ENCODE measurements at places on chromosomes 11 and 22.

DNA sequence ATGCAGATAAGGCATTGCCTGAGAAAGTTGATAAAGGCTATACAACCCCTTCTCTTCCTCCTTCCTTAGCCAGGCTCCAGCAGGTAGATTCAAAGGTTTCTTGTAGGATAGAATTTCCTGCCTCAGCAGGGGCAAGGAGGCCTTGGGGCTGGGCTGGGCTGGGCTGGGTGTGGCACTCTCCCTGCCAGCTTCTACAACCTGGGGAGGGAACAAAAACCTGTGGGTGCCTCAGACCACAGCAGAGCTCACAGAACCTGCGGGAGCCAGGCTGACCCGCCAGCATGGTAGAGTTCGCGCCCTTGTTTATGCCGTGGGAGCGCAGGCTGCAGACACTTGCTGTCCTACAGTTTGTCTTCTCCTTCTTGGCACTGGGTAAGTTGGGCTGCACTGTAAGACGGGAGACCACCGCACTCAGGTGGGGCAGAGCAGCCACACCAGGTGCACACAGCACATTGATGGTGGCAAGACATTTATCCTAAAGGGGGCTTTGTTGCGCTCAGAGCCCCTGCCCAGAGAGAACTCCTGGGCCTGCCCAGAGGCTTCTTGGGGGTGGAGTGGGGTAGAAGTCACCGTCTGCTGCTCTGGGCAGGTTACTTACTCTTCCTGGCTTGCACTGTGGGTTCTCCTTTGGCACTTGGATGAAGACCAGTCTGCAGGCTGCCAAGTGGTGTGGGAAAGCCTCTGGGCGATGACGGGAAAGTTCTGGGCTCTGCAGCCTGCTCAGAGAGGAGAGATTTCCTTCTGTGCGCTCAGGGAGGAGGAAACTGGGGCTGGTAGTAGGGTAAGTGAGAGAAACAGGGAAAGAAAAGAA lies at the start of gene MOGAT2:
TSS of gene MOGAT2 (plus strand) at position 231 of the 811 bp plus-strand sequence. CDS start at position 282, 51 bp downstream.
- no peak for DNase-seq

- no peak for DNase-seq
These were observed 16.3 kb downstream of the TRMU start for GRCh38 chr22:46351767-46352166.

DNA sequence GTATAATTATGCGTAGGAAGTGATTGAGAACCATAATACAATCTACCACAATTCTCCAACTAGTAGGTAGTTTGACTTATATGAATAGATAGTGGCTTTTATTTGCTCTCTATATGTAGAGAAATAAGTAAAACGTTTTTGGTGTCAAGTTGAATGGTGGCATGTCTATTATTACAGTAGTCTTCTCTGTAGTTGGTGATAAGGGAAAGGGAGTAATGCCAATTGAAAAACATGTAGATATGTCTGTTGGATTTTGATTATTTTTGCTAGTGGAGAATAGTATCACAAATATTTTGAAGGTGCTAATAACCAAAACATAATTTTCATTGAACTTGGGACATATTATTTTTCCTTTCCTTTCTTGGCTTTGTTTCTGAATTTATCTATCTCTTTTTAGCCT lies 17.5 kb downstream of the FBXO7 start:
- no peak for DNase-seq

GRCh38 chr11:72534371-72535193 lies 100.3 kb upstream of the CLPB start:
- DNase-seq = no peak

GRCh38 chr22:48192920-48193319 lies 1430.5 kb downstream of the TBC1D22A start:
- no peak for DNase-seq

DNA sequence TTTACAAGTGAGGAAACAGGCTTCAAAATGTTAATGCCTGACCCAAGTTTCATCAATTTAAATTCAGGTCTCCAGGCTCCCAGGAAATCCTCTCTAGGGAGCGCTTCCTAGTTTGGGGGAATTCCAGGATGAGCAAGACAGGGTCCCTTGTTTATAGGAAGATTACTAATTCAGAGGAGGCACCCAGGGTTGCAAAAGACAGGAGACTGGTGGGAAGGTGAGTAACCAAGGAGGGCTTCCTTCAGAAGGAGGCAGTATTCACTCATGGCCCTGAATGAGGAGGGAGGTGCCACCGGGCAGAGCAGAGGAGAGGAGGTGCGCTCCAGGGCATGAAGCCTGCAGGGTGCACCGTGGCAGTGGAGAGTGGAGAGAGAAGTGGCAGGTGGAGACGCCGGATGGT lies 1.6 kb downstream of the TMEM132A start:
- DNase-seq = no peak

- no peak for DNase-seq
These were observed 23.7 kb downstream of the SLC37A2 start for GRCh38 chr11:125086633-125087296.

DNA sequence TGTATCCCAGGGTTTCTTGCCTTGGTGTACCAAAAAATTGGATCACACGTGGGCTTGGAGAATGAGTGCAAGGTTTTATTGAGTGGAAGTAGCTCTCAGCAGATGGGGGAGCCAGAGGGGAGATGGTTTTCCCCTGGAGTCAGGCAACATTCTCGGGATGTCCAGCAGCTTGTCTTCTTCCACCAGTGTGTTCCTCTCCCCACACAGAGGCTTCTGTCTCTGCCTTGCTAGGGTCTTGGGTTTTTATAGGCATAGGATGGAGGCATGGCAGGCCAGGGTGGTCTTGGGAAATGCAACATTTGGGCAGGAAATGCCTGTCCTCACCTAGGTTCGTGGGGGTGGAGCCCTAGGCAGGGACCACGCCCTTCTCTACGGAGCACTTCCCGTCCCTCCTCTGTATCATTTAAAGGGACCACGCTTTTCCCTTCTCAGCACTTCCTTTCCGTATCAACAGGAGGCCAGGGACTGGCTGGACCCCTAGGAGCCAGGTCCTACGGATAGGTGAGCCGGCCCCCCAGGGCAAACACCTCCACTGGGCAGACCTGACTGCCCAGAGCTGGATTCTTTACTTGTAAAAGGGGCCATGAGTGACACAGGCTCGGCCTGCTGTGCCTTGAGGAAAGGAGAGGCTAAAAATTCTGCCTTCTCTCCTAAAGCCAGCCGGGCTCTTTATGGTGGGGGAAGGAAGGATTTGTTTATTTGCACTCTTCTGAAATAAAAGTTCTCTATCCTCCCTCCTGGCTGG lies 55.3 kb upstream of the CCDC188 start:
- DNase-seq = peak; percentile 59

DNA sequence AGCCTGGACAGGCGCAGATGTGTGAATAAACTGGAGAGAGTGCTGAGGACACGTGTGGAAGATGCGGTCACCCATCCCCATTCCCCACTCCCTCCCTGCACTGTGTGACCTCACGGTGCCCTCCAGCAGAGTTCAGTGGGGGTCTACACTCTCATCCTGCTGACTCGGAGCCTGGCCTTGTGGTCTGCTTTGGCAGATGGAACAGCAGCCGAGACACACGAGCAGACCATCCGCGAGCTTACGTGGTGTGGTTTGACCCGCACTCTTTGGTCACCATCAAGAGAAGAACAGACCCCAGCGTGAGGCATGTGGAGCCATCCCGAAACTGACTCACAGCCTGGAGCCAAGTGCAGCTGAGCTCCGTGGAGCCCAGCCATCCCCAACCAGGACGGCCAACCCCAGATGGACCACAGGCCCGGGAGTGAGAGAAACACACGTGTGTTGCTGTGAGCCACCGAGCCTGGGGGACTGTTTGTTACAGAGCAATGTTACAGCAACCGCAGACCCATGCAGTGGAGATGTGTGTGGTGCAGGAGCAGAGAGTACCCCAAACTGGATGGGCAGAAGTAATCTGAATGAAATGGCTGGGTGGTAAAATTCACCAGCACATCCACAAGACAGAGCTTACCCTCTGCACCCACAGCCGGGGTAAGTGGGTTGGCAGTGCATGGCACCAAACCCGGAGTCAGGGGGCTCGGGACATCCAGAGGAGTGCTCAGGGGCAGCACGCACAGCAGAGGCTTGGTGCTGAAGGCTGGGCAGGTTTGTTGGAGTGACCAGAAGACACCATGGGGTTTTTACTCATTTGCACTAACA lies 90.7 kb downstream of the RTL6 start:
- DNase-seq = no peak

DNA sequence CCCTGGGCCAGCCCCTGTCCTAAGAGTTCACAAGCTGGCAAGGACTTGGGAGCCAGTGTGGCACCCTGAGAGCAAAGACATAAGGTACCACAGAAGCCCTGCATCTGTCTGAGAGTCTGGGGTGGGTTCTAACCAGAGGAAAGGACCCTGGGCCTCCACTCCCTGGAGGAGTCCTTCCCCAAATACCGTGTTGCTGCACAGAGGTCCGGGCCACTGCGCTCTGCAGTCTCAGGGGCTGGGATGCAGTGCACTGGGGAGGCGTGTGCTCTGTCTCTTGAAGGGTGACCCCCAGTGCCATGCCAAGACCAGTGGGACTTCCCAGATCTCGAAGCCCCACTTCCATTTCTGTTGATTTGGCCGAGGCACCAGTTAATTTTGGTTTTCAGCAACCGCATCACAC lies 4.3 kb upstream of the SH3BP1 start:
- no peak for DNase-seq

DNA sequence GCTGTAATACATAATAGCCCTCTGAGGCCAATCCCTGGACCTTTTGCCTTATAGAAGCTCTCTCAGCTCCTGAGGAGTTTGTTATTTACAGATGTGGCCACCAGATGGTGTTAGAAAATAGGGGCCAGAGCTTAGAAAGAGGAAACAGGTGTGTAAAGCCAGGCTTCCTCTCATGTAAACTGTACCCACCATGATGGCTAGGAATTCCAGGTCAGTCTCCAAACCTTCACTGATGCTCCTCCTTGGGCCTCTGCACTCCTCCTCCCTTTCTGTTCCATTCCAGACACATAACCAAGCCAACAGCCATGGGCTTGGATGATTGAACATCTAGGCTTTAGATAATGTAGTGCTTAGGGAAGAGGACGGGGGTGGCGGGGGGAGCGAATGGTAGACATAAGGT lies 39.7 kb downstream of the USP35 start:
- peak; percentile 30 for DNase-seq

DNA sequence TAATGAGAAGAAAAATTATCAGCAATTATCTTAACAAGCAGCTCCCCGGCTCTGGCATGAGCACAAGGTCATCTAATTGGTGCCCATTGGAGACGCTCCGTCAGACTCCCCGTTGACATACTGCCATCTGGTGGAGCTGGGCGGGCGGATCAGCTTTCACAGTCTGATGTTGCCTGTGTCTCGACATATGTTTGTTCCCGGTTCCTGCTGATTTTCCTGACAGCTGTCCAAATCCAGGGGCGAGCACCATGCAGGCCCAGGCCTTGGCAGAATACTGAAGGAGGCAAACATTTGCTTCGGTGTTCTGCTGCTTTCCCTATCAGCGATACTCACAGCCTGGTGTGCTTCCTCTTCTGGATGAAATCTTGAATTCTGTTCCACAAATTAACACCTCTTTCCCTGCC lies 43.8 kb upstream of the BARX2 start:
- DNase-seq = peak; percentile 40

DNA sequence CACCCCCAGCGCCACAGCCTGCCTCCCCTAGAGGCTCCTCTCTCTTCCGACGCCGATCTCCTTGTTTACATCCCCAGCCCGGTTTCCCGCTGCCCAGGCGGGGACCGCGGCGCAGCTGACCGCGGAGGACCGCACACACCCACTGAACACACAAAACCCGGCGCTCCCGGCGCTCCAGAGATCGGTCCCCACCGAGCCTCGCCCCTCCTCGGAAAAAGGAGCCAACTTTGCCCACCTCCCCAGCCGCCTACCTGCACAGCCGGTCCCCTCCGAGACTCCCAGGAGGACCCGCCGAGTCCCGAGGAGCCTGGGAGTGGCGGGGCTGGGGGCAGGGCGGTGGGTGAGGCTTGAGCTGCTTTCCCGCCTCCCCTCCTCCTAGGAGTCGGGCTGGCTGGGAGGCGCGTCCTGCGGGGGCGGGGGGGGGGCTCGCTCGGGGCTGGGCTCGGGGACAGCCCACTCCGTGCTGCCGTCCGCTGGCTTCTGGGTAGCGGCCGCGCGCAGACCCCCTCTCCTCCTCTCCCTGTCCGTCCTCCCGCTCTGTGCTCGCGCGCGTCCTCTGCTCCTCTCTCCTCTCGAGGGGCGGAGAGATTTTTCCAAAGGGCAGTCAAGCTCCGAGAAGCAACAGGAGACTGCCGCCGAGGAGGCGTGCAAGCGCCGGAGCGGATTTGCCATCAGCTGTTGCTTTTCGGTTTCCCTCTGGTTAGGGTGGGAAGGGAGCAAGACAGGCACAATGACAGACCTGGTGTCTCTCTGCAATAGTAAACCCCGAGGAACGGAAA lies at the start of gene FXYD6:
TSS of gene FXYD6 (minus strand) at position 318 of the 779 bp plus-strand sequence. CDS start 33,882 bp downstream, outside the sequence.
- no peak for DNase-seq

DNA sequence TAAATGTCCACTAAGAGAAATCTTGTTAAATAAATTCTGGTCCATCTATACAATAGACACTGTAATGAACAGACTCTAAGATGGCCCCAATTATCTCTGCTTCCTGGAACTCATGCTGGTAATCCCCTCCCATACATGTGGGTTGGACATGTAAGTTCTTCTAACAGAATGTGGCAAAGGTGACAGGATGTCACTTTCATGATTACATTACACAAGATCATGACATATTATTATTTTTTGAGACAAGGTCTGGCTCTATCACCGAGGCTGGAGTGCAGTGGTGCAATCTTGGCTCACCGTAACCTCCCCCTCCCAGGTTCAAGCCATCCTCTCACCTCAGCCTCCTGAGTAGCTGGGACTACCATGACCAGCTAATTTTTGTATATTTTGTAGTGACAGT lies 14.6 kb upstream of the NDUFC2 start:
- DNase-seq = no peak

DNA sequence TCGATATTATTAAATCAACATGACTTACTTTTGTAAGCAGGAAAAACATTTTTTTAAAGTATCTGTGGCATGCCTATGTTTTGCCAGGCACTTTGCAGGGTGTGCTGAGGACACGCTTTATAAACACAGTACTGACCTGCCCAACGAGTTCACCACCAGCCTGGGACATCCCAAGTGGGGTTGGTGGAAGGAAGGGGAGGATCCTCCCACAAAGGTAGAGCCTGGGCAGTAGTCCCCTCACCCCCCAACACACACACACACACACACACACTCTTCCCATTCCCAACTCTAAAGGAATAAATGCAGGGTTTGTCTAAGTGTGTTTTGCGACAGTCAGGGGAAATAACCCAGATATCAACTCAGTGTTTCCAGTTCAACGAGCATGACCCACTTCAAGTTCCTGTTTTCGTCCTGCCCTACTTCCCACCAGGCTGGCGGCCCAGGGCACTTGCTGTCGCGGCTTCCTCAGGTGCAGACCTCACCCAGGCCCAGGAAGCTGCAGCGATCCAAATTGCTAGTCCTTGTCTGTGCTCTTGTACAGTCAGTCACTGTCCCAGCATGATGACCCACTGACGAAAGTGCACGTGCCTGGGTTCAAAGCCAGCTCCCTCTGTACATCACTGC lies 3.1 kb downstream of the CERK start:
- no peak for DNase-seq
